ENCODE measurements at places on chromosomes 3 and 15.

- no peak for ATAC-seq
These were observed 32.5 kb downstream of the NEDD4 start for GRCh38 chr15:55960946-55961345.

DNA sequence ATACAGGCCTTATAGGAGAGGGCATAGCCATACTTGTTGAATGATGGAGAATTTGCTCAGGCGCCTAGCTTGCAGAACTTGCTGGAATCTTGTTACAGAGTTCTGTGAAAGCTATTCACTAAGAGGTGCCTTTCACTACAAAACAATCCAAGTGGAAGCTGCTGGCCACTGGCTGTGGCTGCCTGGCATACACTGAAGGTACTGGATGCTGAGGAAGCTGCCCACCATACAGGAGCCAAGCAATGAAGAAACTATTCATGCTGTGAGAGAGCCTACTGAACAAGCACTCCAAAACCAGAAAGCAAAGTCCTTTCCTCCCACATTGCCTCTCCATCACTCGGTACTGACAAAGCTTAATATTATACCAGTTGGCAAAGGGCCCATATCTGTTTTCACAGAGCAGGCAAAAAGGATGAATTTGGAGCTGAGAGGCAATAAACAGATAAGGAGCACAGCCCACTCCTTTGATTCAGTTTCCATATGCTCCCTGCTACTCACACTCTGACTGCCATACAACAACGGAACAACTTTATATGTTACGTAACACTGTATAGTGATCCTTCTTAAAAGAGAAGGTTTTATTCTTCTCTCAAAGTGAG is 192.6 kb upstream of the ALCAM start:
- ATAC-seq, result no peak

DNA sequence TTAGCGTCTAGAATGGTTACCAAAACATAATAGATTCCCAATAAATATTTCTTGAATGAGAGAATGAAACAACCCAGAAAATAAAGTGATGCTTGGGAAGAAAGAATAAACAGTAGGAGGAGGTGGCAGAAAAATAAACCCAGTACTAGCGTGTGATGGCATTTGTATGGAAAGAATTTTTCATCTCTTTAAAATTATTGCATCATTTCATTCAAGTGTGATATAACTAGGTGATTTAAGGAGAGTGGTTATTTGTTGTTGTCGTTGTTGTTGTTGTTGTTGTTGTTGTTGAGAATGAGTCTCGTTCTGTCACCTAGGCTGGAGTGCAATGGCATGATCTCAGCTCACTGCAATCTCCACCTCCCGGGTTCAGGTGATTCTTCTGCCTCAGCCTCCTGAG is 293.9 kb downstream of the ZNF385D start:
- no peak for ATAC-seq

DNA sequence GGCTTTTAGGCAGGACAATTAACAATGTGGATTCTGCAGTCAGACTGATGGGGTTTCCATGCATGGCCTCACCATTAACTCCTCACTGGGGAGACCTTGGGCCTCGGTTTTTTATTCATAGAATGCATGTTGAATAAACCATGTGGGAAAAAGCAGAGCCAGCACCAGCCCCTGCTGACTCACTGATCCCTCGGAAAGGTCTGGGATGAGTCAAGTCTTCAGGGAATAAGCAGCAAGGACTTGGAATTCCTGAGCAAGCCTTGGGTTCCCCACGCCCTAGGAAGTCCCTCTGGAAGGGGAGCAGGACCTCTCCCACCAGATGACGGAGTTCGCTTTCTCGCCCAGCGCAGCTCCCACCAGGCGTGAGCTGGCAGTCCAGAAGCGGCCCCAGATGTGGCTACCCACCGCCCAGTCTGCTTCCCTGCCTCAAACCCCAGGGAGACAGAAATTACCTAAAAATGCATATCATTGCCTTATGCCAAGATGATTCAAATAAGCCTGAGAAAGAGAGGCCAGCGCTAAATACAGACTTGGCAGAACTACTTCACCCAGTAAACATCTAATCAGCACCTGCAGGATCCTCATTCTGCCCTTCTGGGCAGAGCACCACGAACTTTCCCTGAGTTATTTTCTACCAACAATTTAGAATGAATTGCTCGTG is 45.4 kb downstream of the BTD start:
- ATAC-seq, result peak; percentile 73
